ENCODE measurements at places on chromosomes 2 and 18. TPM values are rescaled to one million over a fixed set of nuclear protein-coding genes. Genes with fewer than 3 reads are reported as not detected.

DNA sequence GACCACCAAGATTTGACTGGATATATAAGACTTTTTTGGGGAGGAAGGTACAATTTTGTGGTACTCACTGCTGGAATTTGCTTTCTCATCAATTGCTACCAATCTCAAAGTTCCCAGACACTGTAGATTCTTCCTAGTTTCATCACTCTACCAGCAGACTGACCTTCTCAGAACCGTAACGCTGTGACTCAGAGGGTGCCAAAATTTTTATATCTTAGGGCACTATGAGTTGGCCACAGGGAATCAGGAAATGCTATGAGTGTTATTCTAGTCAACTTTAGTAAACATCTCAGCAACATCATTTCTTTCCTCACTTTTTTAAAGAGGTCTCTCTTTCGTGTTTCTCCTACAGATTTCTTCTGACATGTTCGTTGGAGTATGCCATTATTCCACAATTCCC is 499.0 kb downstream of the TMX3 start:
- no peak for DNase-seq

- no peak for DNase-seq
Measured at GRCh38 chr2:175450029-175450760, 268.7 kb upstream of the ATP5MC3 start.

DNA sequence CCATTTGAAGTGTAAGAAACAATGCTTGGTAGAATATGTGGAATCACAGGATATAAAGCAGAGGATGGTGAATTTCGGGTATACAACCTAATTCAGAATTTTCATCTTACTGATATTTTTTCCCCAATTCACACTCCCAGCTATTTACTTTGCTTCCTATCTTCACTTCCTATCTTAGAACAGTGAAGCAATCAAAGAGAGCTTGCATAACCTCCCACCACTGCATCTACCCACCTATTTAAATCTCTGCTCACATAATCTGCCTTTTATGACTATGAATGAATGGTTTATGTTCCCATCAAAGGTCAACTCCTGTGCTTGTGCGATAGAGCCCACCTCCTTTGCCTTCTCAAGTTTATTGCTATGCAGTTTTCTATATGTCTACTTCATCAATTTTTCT is 3.3 kb downstream of the RMDN2 start:
- no peak for DNase-seq

DNA sequence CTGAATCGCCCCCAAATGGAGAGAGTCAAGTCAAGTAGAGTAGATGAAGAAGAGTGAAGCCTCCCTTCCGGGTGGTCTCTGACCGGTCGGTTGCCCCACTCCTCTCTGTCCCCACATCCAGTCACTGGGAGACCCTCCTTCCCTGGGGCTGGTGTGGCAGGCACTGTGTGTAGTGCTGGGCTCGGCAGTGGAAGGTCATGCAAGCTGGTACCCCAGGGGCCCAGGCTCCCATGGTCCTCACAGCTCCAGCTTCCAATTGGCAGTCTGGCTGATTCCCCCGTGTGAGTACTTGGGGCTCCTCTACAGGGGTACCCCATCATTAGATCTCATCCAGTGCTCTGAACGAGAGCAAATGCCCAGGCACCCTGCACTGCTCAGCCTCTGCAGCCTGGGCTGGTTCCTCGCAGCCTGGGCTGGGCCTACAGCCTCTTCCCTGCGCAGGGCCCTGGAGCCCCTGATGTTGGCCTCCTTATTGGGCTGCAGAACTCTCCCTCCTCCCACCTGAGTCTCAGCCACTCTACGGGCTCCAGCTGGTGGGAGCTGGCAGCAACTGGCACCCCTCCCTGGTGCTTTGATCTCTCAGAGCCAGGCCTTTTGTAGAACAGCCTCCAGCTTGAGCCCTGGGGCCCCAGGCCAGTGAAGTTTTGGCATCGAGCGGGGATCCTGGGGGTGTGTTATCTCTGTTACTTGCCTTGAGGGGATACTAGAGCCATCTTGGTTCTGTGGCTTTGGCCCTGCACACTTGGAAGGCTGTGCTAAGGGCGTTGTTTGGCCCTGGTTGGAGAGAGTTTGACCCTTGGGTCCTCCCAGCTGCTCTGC is 187.8 kb upstream of the HDAC4 start:
- no peak for DNase-seq

Gene SEPTIN10
- 76.8 TPM for total RNA-seq

Gene SMCHD1
- total RNA-seq, result 11.6 TPM

DNA sequence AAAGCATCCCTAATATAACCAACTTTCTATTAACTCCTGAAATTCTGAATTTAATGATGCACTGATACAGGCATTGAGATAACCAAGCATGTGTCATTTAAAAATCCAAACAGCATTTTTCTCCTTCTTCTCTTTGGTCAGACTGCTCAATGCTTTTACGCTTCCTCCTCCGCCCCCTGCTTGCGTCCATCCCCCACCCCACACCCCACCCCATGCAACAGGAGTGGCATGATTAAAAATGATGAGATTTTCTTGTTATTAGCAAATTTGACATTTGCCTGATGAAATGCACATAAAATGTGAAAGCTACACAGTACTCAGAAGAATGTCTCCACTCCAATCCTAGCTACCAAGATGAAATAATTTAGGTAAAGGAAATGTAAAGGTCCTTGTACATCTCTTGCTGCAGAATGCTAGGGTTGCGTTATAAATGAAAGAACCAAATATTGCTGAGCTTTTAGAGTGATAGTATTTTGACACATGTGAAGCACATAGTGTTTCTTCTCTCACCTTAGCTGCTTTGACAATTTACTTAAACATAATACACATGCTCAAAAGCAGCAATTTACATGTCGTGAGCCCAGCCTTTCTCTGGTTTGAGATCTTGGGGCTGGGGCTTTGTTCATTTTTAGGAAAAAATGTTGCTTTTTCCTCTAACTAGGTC is 263.8 kb downstream of the MEIS1 start:
- no peak for DNase-seq

Gene SNED1
- not detected for total RNA-seq

Gene WNT6
- total RNA-seq, result 4.4 TPM

DNA sequence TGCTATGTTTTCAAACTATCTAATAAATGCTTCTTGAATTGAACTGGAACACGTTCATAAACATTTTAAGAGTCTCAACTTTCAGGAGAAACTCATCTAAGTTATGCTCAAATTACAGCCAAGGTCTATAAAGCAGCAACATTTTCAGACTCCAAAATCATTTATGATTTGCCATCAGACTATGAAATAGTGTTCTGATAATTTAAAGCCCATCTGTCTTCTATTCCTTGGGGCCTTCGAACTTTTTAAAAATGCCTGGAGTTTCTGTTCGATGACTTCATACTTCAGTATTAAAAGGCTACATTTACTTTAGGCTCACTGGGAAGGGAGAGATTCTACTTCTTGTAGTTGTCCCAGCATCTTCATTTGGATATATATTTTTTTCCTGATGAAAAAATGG is 73.6 kb upstream of the NXPH2 start:
- DNase-seq, result no peak

- peak; percentile 92 for DNase-seq
Measured at GRCh38 chr18:22032392-22032961, 136.9 kb upstream of the GATA6 start.

- no peak for DNase-seq
Measured at GRCh38 chr18:40346146-40346545, 1608.9 kb upstream of the PIK3C3 start.
